CD4-positive, alpha-beta T cell (primary cell): ENCODE measurements at places on chromosomes 16 and 17.

DNA sequence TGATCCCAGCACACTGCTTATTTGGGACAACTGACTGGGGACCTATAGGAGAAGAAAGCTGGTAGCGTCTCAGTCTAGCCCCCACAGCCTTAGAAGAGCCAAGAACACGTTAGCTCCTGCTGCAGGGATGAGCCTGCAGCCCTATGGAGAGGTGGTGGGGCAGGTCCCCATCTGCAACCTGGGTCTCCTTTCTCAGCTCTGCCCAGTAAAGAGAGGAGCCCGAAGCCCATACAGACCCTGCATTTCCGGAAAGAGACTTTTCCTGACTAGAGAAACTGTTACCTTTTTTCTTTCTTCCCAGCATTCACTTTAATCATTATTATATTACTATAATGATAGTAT, 788 bp downstream of the METTL22 start:
- no peak for DNase-seq

- DNase-seq = no peak
Observed at GRCh38 chr17:48498164-48498850, 32.5 kb downstream of the HOXB1 start.

DNA sequence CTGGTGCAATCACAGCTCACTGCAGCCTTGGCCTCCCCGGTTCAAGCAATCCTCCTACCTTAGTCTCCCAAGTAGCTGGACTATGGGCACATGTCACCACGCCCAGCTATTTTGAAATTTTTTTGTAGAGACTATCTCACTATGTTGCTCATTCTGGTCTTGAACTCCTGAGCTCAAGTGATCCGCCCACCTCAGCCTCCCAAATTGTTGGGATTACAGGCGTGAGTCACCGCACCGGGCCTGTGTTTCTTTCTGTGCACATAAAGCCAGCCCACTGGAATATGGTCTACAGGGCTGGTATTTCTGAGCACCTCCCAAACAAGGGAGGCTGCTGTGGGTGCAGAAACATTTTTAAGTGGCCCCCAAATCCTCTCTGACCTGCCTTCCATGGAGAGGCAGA, 8.4 kb downstream of the TMEM95 start:
- DNase-seq = no peak

DNA sequence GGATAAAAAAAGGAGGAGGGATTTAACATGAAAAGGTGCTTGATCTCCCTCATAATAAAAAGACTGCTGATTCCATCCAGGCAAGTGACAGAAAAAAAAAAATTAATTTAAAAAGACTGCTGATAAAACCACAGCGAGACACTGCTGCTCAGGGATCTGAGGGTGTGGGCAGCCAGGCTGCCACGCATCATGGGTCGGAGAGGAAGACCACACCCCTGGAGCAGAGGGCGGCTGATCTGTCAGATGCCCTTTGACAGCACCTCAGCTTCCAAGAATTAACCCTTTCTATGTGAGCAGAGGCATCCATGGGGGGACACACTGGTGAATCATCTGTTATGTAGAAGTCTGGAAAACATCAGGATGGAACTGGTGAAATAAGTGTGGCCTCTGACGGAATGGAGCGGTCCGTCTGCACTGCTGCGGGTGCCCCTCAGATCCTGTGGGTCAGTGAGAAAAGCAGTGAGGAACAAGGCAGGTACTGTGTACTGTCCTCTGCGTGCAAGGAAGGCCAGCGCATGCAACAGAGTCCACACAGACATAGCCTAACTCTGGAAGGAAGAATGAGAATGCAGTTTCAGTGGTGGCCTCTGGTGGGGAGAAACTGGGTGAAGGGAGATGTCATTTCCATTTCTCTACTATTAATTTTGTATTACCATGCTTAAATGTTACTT, 19.8 kb downstream of the MAPT start:
- no peak for DNase-seq

GRCh38 chr16:64892835-64893785, 228.8 kb downstream of the CDH11 start:
- DNase-seq = no peak

DNA sequence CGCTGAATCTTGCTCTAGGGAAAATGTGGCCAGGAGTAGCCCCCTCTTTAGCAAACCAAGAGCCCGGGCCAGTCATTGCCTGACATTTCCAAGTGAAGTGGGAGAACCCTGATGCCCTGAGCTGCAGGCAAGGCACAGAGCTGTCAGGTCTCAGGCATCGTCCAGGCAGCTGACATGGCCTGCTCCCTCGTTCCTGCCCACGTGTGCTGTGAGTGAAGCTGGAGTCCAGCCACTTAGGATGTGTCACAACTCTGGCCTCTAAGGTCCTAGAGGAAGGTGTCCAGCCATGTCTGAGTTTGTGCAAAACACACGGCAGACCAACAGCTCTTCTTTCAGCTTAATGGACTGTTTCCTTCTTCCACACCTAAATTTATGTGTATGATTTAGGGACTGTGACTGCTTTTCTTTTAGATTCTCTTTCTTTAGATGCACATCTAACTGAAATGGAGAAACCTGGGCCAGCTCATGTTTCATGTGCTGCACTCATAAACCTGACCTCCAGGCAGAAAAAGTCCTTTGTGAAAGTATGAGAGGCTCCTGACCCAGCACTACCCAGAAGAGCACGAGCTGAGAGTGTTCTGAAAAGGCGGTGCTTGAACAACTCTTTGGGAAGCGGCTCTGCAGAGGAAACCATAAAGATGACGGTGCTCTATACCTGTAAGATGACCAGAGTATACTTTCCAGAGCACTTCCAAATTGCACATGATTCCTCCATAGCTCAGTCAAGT, 14.8 kb upstream of the LIMD2 start:
- DNase-seq = no peak

DNA sequence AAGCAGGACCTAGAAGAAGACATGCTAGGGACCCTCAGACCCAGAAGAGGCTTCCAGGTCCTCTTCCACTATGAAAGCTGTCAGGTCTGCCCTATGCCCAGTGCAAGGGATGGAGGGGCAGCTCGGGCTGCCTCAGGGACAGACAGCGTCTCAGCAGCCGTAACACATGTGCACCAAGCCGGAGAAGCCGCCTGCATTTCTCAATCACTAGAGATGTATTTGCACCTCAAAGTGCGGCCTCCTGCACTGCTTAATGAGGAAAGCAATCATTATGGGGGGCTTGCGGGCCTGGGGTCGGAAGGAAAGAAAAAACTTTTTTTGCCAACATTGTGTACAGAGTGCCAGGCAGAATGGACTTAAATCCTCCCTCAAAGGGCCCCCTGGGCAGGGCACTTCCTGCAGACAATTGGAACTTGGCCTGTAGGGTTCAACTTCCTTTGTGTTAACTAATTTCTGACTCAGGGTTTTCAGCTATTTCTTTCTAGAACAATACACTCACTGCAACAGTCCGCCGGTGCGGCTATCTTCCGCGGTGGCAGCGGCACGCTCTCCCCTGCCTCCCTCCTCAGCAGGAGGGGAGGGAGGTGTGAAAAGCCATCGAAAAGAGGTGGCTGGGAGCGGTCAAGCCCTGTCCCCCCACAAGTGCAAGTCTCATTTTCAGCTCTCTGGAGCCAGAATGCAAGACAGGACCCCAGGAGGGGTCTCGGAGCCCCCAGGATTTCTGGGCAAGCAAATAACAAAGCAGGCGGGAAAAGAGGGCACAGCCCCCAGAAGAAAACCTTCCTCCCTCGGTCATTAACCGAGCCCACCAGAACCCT, 101.2 kb downstream of the ZNF423 start:
- no peak for DNase-seq

DNA sequence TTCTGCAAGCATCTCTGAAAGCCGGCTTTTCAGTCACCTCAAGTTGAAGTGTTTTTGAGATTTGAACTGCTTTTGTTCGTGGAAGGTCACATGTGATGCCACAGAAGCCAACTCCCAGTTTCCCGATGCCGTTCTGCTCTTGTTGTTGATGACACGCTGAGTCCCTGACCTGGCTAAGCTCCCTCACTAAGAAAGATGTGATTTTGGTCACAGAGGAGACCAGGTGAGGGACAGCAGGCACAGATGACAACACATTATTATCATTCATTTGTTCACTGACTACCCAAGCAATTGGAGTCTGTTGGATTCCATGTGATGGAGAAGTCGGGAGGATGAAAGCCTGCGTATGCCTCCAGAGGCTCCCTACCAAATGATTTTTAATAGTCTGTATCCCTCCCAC, 822.4 kb upstream of the RBFOX1 start:
- DNase-seq = no peak

DNA sequence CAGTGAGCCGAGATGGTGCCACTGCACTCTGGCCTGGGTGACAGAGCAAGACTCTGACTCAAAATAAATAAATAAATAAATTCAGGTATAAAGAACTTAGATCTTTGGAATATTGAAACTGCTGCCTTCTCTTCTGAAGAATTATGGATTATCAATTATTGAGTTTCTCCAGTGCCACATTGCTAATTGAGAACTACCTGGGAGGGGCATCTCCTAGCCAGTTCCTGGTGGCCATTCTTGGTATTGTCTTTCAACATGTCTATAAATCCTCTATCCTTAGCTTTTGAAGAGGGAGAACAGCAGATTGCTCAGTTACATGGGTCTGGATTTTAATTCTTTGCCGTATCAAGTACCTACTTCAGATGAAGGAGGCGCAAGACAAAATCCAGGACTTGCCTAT, 29.2 kb downstream of the CALCOCO2 start:
- DNase-seq = no peak

DNA sequence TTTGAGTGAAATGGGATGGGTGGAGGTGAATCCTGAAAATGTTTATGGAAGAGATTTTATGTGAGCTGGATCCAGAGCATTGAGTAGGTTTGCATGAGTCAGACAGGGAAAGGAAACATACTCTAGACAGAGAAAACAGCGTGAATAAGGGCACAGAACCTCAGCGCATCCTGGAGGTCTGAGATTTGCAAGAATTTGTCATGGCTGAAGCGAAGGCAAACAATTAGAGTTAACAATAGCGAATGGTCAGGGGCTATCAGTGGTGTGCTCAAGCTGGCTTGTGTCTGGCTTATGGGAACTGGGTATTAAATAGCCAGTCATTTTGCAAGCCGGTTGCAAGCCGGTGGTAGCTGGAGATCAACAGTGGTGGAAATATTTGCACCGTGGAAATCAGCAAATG, 36.4 kb downstream of the MAP2K6 start:
- DNase-seq = no peak

GRCh38 chr16:57762365-57763040, 26.9 kb downstream of the KATNB1 start:
- no peak for DNase-seq

DNA sequence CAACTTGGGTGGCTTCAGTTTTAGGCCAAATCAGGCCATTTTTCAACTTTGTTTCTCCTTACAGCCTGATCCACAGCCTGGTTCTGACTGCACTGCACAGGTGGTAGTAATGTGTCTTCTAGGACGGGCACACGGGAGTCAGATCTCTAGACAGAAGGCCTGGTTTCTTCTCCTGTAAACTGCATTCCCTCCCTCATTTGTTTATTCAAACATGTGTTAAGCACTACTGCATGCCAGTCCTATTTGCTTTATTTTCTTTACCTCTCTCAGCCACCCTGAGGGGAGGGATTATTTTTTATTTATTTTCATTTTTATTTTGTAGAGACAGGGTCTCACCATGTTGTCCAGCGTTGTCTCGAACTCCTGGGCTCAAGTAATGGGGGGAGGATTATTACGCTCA, 6.3 kb upstream of the KSR1 start:
- DNase-seq = no peak

GRCh38 chr17:66673668-66674276, 161.1 kb upstream of the CACNG5 start:
- peak; percentile 90 for DNase-seq

DNA sequence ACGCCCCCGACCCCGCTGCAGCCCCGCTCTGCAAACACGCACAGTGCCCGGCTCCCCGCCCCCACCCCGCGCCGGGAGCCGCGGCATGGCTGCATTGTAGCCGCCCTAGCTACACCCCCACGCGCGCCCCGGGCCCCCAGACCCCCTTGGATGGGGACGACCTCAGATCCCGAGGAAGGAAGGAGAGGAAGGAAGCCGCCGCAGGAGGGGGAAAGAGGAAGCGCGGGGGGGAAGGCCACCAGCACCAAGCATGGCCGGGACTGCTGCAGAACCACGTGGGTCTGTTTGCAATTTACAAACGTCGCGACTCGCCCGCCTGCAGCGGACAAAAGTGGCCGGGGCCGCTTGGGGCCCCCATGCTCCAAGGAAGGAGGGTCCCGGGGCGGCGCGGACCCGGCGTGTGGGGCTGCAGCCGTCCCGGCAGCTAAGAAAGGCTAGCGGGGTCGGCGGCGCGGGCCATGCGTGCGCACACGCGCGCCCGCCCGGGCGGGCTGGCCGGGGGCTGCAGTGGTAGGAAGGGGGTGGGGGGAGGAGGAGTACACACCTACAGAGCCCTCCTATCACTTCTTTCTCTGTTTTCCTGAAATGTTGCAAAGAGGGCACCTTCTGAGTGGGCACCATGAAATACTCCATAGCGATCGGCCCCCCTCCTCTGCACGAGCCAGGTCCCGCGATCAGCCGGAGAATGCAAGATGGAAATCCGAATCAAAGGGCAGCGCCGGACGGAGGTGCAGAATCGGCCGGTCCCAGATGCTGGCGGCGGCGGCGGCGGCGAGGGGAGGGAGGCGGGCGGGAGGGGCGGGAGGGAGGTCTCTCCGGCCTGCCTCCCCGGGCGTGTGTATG, 488 bp downstream of the TFAP4 start:
- DNase-seq = no peak

DNA sequence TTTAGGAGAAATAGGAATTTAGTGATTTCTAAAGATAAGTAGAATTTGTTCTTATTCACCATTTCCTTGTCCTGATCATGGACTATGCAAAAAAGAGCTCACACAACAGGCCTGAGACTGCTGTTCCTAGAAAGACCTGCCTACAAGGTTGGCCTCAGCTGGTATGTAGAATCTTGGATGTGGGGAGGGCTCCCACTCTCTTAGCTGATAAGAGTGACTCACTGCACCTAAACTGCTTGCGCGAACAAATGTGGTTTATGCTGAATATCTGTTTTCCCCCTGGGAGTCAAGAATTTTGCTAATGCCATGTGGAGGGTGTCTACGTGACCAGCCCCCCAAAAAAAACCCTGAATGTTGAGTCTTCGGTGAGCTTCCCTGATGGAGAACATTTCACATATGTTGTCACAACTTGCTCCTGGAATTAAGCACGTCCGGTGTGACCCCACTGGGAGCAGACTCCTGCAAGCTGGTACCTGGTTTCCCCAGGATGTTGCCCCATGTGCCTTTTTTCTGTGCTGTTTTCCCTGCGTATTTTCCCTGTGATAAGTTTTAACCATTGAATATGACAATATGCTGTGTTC, 68.8 kb upstream of the HSBP1 start:
- no peak for DNase-seq

GRCh38 chr17:1192911-1193699, 13.3 kb upstream of the ABR start:
- no peak for DNase-seq

DNA sequence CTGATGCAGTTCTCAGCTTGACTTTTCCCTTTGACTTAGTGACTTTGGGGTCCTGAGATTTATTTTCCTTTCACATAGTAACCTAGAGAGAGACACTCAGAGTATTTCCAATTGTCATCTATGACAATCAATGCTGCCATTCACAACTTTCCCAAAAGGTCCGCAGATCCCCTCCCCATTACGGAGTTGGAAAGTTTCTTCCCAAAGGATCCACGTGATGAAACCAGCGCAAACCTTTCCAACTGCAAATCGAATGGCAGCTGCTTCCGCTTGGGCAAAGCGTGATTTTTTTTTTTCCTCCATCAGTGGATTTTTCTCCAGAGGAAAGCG, 538 bp upstream of the FCSK start:
- DNase-seq = no peak

GRCh38 chr16:10799736-10800135, 18.9 kb downstream of the TVP23A start:
- no peak for DNase-seq
